LHCN-M2 (cell line): ENCODE measurements at places on chromosomes 6 and 20.

GRCh38 chr6:31113861-31114540, 599 bp upstream of the PSORS1C1 start:
- peak; percentile 21 for DNase-seq

GRCh38 chr6:129663531-129663930, 46.4 kb downstream of the ARHGAP18 start:
- DNase-seq = no peak

- DNase-seq = no peak
Measured at GRCh38 chr6:8859501-8859900, 424.2 kb upstream of the SLC35B3 start.

DNA sequence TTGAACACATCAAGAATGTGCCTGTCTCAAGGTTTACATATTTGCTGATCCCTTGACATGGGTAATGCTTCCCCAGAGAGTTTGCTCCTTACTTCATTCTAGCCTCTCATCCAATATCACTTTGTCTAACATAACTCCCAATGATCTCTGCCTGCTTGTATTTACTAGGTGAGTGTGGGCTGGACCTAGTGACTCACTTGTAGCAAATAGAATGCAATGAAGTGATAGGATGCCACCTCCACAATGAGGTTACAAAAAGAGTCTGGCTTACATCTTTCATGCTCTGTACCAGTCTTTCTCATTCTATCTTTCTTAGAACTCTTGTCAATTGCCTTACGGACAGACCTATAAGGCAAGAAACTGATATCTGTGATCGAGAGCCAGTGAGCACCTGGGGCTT, 44.9 kb upstream of the TMEM200A start:
- no peak for DNase-seq

DNA sequence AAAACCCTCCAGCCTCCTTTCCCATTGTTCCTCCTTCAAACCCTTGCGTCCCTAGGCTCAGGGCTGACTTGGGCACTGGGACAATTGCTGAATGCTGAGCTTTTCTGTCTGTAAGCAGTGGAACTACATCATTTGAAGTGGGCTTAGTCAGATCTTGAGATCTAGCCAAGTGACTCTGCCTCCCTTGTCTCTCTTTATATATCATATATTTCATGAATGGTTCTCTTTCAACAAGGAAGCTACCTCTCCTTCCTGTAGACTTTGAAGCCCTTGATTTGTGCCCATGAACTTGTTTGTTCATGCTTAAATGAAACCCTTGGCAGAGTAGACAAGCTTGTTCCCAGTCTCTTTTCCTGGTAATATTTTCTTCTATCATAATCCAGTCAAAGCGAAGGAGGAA, 60.0 kb upstream of the KIF13A start:
- DNase-seq = no peak

DNA sequence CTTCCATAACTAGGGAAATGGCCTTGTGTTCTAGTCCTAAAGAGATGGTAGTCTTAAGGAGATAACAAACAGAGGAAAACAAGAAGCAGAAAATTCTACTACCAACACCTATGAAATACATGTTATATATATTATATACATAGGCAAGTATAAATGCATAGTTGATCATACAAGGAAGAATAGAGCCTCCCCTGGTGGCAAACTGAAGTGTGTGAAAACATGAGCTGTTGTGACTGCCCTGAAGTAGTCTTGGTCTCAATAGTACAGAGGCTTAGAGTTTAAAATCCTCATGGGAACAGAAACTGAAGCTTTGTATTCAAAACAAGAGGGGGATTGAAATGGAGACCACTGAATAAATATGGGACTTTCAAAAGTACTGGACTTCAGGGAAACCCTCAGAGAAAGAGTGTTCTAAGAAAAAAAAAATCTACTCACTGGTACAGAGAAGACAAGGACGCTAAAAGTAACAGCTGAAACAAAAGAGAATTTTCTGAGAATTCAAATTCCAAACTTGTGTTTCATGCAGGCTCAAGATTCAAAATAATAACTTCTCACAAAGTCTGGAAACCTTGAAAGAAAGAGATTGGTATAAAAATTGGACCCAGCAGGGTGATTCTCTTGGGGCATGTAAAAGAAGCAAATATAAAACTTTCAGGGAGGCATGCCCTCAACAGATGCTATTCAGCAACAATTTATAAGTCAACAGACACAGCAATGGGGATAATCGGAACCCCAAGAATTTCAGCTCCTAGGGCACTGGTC, 59.7 kb upstream of the SAMD3 start:
- DNase-seq = peak; percentile 10
